ENCODE measurements at places on chromosomes 3 and 15.

DNA sequence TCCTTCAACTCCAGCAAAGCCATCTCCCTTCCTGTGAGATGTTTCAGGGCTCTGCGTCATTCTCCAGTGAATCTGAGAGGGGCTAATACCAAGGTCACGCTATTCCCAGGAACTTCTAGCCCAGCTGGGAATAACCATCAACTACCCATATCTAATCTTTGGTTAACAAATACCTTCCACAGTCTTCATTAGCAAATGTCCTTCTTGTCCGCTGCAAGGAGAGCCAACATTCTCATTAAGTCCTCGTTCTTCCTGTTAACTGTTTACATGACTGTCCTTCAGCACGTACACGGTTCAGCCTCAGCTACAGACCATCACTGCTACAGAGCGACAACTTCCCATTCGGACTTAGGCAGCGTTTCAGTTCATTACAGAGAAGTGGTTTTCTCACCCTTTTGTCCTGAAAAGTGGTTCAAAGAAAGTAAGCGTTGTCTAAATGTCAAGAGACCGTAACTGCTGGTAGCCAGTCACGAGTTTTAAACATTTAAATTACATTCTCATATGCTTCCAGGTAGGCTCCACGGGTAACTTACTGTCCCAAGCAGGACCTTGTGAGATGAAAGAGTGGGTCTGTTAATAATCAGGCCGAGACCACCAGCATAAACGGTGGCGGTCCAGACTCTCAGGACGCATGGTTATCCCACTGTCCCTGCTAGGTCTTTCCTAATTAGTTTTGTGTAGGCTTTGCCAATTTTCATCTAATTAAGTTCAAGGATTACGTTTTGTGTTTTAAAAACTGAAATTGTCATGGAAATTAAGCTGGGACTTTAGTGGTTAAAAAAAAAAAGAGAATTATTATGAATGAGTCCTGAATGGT lies 63.8 kb downstream of the CHSY1 start:
- no peak for DNase-seq

- no peak for DNase-seq
Observed at GRCh38 chr3:30951826-30952225, 57.4 kb upstream of the GADL1 start.

GRCh38 chr3:167941234-167941995 lies 154.3 kb downstream of the GOLIM4 start:
- DNase-seq, result no peak

- no peak for DNase-seq
Observed at GRCh38 chr3:135272026-135272669, 477.1 kb downstream of the EPHB1 start.

- no peak for DNase-seq
Observed at GRCh38 chr15:88032787-88033186, 223.8 kb downstream of the NTRK3 start.

DNA sequence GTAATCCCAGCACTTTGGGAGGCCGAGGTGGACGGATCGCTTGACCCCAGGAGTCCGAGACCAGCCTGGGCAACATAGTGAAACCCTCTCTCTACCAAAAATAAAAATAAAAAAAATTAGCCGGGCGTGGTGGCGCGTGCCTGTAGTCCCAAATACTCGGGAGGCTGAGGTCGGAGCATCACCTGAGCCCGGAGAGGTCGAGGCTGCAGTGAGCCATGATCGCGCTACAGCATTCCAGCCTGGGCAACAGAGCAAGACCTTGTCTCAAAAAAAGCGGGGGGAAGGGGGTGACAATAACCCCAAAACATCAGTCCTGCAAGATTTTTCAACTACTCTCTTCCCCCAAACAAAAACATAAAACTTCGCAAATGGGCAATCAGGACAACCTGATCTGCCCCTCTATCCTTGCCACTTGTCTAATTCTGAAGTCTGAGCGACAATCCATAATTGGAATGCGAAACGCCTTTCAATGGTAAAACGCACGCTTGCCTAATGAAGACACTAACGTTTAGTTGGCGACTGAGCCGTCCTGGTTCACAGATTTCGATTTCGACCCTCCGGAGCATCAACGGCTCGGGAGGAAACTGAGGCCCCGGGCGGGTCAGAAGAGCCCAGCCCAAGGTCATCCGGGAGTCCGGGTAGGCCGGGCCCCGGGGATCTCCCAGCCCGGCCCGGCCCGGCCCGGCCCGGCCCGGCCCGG lies 868 bp downstream of the BTBD1 start:
- DNase-seq, result no peak

DNA sequence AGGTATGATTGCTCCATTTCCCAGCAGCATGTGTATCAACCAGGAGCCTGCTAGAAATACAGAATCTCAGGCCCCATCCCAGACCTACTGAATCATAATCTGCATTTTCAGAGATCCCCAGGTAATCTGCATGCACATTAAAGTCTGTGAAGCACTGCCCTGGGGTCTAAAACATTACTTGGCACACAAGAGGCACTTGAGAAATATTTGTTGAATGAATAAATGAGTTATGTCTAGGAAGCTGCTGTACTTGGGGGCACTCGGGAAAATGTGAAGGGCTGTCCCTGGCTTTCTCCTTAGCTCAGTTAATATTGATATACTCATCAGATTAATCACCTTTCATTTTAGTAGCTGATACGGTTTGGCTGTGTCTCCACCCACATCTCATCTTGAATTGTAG lies 184.4 kb downstream of the RORA start:
- no peak for DNase-seq

DNA sequence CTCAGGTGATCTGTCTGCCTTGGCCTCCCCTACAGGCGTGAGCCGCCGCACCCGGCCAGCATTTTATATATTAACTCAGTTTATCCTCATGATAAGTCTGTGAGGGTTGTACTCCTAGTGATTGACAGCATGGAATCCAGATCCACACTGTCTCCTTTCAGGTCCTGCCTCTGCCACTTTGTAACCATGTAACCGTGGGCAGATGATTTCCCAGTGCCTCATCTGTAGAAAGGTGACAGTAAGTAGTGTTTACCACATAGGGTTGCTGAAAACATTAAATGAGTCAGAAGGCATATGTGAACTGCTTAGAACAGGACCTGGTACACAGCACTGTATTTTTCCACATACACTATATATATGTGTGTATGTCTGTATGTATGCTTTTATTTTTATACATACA lies 2.4 kb downstream of the FYTTD1 start:
- DNase-seq, result no peak

- no peak for DNase-seq
Observed at GRCh38 chr3:7095116-7095515, 234.2 kb downstream of the GRM7 start.

DNA sequence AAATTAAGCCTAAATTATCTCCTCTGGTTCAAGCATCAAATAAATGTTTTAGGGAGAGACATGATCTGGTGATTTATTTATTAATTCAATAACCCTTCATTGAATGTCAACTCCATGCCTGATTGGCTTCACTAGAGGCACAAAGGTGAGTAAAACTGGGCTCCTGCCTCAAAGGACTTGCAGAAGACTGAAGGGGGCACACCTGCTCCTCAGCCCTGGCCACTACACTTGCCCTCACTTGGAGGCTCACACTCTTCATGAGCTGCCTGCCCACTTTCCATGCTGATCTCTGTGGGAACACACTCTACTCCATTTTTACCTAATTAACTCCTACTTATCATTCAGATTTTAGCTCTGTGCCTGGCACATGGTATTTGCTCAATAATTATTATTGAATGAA lies 84.4 kb upstream of the KCNMB2 start:
- DNase-seq, result no peak

- DNase-seq, result no peak
Observed at GRCh38 chr3:188348435-188349244, 194.7 kb downstream of the LPP start.
